ENCODE measurements at places on chromosomes 6 and 20.

GRCh38 chr6:149921361-149921760 lies 1.6 kb downstream of the RAET1G start:
- no peak for DNase-seq

DNA sequence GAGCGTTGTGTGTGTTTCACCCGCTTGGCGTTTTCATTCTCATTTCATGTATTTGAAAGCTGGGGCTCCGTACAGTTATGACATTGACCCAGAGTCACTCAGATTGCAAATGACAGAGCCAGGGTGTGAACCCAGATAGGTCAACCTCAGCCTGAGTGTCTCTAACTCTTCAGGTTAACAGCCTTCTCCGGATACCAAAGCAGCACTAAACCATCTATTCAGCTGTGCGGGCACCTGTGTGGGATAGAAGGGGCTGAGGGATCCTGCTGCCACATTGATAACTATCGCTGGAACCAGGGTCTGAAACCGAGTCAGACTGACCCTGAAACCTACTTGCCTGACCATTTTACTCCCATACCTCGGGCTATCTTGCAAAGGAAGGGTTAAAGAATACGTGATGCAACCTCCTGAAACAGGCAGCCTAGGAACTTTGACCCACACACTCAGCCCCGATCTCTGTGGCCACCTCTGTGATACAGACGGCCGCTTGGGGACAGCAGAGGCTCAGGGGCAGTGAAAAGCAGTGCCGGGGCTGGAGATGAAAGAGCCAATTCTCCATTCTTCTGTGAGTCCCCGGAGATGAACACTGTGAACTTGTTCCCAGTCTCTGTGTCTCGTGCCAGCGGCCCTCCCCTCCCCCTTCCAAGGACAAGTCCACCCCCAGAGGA lies 233.5 kb upstream of the QKI start:
- DNase-seq, result no peak

- no peak for DNase-seq
Measured at GRCh38 chr20:49775229-49775693, 37.4 kb upstream of the SLC9A8 start.

GRCh38 chr6:18507018-18507415 lies 119.9 kb downstream of the RNF144B start:
- DNase-seq, result no peak

DNA sequence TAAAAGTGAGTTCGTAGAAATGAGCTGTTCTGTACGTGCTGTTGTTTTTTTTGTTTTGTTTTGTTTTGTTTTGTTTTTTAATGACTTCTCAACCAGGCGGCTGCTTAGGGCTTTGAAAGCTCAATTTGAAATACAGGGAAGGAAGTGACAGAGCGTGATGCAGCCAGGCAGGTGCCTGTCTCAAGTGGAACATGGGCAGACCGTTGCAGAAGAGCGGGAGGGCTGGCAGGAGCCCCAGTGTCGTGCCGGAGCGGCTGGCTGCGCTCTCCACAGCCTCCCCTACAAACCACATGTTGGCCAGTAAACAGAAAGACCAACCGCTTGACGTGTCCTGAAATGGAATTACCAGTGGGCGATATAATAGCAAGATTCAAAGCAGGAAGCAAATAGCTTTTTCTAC lies 164.9 kb upstream of the RREB1 start:
- no peak for DNase-seq

- DNase-seq, result no peak
Measured at GRCh38 chr6:53761036-53761435, 33.8 kb upstream of the LRRC1 start.

GRCh38 chr20:37392441-37393195 lies 46.7 kb downstream of the SRC start:
- DNase-seq, result no peak

DNA sequence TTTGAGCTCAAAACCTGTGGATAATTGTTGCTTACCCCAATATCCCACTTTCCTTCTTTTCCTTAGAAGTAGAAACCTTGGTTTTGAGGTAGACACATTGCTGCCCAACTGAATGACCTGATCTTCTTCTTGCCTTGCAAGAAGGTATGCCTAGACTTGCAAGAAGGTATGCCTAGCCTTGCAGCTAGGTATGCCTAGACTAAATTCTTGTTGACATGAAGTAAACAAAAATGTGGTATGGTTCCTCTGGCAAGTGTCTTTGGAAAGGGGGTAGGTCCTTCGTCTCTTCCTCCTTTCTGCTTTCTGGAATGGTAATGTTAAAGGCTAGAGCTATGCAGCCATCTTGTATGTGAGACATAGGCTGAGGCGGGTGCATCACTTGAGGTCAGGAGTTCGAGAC lies 129.2 kb downstream of the GMPR start:
- no peak for DNase-seq

- DNase-seq, result no peak
Measured at GRCh38 chr6:69019832-69020231, 384.8 kb downstream of the ADGRB3 start.

- DNase-seq, result no peak
Measured at GRCh38 chr20:57901526-57901925, 191.7 kb upstream of the PMEPA1 start.

DNA sequence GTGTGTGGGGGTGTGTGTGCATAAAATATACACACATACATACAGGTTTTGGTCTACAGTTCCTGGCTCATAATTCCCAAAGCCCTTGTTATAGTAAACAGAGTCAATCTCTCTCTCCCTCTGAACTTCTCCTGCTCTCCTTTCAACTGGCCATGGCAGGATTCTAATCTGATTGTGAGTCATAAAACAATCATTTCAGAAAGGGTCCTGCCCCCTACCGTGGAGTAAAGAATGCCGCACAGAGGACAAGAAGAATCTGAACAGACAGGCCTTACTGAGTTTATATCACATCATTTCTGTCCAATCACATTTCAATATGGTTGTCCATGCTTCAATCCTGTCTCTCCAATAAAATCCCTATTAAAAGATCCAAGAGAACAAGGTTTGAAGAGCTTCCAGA lies 416.9 kb downstream of the FRK start:
- DNase-seq, result no peak

- DNase-seq, result no peak
Measured at GRCh38 chr6:35026434-35027222, 114.5 kb downstream of the TCP11 start.

DNA sequence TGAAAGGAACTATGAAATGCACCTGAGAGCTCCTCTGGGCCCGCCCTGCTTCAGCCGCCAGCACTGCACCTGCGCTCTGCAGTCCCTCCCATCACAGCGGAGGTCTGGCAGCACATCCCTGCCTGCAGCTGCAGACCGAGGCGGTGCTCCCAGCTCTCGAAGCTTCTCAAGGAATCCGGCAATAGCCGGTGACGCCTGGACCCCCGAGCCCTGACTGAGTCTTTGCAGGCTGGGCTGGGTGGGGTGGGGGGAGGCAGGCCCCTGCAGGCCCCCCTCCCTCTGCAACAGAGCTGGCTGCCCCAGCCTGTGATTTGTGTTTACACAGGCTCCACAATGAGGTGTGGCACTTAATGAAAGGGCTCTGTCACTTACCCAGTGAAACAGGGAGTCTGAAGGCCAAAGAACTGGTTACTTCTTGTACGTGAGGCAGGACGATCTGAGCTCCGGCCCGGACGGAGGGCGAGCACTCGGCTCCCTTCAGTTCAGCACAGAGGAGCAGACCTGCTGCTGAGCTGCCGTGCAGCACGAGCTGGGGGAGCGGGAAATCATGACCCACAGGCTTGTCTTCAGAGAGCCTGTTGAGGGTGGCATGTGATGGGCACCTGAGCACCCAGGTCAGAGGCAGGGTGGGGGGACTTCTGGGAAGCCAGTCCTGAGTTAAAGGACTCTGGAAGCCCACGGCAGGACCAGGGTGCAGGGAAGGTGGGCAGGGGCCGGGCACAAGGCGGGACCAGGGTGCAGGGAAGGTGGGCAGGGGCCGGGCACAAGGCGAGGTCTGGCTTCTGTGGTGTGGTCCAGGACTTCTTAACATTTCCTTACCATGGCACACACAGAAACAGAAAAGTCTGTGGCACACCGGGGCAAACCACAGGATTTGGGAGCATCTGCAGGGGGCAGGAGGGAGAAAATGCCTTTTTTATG lies 192.3 kb upstream of the THBS2 start:
- DNase-seq, result no peak

DNA sequence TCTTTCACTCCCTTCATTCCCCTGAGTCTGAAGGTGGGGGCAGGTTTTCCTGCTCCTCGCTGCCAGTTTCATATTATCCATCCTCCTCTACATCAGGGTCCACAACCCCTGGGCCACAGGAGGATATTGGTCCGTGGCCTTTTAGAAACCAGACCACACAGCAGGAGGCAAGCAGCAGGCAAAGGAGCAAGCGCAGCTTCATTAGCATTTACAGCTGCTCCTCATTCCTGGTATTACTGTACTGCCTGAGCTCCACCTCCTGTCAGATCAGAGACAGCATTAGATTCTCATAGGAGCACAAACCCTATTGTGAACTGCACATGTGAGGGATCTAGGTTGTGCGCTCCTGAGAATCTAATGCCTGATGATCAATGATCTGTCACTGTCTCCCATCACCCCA lies 380.3 kb downstream of the ARHGAP18 start:
- no peak for DNase-seq

DNA sequence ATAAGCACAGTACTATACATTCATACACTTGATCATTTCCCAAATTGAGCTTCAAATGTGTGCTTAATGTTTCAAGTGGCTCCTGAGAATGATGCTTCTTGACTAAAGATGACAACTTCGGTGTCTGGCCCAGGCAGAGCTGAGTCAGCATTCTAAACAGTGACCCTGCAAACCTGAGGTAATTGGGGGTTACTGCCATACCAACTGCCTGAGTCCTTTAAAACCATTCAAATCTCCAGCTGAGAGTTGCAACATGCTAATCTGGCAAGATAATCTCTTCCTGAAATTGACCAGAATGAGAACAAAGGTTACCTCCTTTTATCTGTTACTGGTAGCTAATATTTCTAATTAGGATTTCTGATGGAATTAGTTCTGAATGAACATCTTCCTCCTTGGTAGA lies 8.2 kb downstream of the BACH2 start:
- DNase-seq, result no peak

DNA sequence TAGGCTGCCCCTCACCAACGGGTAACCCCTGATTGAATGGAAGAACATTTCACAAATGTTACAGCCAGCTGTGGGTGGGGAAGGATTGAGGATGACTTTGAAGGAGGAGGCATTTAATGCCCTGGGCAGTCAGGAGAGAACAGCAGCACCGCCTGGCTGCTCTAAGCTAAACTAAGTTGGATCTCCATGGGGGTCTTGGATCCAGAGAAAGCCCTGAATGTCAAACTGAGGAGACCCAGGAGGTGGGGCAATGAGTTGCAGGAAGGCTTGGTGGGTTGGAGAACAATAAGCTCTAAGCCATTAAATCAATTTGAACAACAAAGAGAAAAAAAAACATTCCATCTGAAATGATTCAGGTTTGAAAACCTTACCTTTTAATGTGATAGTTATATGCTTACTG lies 35.4 kb downstream of the TMX4 start:
- no peak for DNase-seq

GRCh38 chr20:46970937-46971630 lies 76.4 kb downstream of the EYA2 start:
- DNase-seq, result no peak

- no peak for DNase-seq
Measured at GRCh38 chr6:146803601-146804000, 204.8 kb downstream of the ADGB start.

GRCh38 chr6:35427435-35427834 lies 24.7 kb upstream of the FANCE start:
- no peak for DNase-seq

DNA sequence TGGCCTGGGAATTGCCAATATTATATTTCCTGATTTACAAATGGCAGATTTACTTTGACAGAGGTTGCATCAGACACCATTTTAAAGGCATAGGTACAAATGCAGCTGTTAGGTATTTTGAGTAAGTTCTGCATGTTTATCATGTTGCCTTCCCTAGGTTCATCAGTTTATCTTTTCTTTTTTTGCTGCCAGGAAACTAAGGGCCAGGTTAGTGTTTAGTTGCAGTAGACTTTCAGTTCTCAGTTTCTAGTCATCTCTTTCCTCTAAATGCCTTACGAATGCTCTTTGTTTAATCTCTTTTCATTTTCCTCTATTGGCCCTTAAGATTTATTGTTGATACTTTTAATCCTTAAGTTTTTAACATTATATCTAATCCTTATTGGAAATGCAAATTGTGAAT lies 129.9 kb downstream of the SMAP1 start:
- DNase-seq, result no peak

GRCh38 chr20:49515586-49515985 lies 33.1 kb upstream of the KCNB1 start:
- DNase-seq, result no peak

- no peak for DNase-seq
Measured at GRCh38 chr20:52794853-52795252, 177.3 kb upstream of the TSHZ2 start.

- DNase-seq, result no peak
Measured at GRCh38 chr20:62778601-62779416, 17.5 kb upstream of the MRGBP start.

- DNase-seq, result no peak
Measured at GRCh38 chr6:50815436-50816114, 3.1 kb upstream of the TFAP2B start.

All from stimulated activated CD8-positive, alpha-beta memory T cell treated with anti-CD3 and anti-CD28 coated beads, Interleukin-2, amount 100 ng/mL, for 1 hour (primary cell).